ENCODE measurements at places on chromosomes 2 and 18.

GRCh38 chr2:68475110-68475509, 7.7 kb downstream of the APLF start:
- no peak for DNase-seq

- DNase-seq = no peak
Observed at GRCh38 chr2:126809340-126809739, 89.3 kb upstream of the TEX51 start.

GRCh38 chr2:205715831-205716525, 33.7 kb downstream of the NRP2 start:
- no peak for DNase-seq

GRCh38 chr2:219433666-219434467, 776 bp upstream of the SPEG start:
- no peak for DNase-seq

- peak; percentile 24 for DNase-seq
Observed at GRCh38 chr2:102449370-102449974, 23.6 kb upstream of the SLC9A4 start.

DNA sequence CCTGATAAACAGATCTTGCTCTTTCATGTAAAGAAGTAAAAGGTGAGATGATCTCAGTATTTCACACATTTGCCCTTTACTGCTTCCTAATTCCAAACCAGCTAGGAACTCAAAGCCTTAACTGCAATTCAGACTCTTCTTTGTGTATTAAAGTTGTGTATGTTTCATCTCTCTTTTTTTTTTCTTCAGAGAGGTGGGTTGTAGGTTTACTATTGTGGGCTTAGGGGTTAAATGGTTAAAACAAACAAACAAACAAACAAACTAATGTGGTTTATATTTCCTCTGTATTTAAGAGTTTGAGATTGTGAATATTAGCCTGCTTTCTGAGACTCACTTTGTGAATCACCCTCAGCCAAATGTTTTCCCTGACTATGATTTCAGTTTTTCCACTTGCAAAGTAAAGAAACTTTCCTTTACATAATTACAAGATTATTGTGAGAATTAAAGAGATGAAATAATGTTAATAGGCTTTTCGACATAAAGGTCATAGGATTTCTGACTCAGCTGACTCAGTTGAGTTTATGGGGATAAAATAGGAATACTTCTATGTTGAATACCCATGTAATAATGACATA, 2.8 kb downstream of the GULP1 start:
- DNase-seq = no peak

DNA sequence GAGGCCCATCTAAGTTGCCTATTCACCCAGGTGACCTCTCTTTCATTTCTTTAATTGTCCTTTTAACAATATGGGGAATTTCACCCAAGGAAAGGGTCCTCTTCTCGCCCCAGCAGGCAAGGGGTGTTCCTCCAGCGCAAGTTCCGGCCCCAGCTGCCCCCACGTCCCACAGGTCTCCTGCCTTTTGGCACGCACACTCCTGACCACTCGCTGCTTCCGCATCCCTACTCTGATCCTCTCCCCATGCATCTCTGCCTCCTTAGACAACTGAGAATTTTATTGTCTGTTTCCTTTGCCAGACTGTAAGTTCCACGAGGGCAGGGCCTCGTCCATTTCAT, 684 bp upstream of the ARPC2 start:
- DNase-seq = no peak

- no peak for DNase-seq
Observed at GRCh38 chr2:151067658-151068369, 193.8 kb downstream of the RBM43 start.

- DNase-seq = no peak
Observed at GRCh38 chr2:26608557-26608956, 32.6 kb downstream of the CIB4 start.

GRCh38 chr2:51299370-51299769, 267.4 kb upstream of the NRXN1 start:
- no peak for DNase-seq

GRCh38 chr2:5548991-5549715, 143.0 kb upstream of the SOX11 start:
- no peak for DNase-seq

GRCh38 chr2:145351864-145352425, 832.0 kb upstream of the ZEB2 start:
- DNase-seq = no peak

DNA sequence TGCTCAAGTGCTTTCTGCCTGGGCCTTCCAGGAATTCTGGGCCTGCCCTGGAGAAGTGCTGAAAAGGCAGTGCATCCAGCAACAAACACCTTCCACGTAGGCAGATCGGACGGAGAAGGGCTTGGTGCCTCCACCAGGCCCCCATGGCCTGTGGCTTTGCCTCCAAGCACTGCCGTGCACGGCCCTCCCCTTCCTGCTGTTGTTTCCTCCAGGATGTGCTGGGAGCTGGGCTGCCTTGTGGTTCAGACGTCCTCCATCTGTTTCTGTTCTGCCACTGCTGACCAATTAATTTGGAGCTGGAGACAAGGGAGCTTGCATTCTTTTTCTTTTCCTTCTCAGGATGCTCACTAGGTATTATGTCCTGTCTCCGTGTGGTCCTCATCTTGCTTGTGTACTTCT, 197.0 kb downstream of the HRH4 start:
- no peak for DNase-seq

DNA sequence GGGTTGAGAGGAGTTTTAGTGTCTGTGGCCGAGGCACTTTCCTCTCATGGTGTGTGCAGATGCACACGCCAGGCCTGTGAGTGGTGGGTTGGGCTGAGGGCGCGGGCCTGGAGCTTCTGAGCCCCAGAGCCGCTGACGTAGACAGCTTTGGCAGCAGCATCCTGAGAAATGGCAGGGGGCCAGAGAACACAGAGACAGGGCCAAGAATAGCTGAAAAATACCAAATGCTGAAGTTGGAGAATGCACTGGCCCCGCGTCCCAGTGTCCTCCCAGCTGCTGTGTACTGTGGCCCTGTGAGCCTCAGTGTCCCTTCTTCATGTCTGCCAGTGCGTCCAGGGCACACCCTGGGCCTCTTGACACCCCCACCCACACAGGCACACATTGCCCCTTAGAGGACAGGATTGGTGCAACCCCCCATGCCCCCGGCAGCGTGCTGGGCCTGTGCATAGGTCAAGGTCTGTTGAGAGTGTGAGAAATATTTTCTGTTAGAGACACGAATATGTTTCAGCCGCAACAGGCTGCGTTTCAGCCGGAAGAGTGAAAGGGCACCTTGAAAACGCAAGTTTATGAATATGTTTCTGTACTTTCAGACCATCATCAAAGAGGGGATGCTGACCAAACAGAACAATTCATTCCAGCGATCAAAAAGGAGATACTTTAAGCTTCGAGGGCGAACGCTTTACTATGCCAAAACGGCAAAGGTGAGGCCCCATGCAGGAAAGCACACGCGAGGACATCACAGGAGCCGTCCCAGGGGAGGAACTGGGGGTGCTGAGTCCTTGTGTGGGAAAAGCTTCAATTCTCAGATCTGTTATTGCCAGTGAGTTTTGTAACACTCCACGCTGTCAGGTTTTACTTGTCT, 33.6 kb downstream of the DGKD start:
- no peak for DNase-seq

DNA sequence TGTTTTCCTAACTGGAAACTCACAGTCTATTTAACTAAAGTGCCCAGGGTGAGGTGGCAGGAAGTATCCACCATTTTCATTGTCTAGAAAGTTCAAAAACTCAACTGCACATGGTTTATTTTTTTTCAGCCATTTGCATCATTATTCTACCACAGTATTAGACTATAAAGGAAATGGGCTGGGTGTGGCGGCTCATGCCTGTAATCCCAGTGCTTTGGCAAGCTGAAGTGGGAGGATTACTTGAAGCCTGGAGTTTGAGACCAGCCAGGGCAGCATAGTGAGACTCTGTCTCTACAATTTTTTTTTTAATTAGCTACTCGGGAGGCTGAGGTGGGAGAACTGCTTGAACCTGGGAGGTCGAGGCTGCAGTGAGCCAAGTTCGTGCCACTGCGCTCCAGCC, 213.8 kb downstream of the MYO3B start:
- DNase-seq = no peak

DNA sequence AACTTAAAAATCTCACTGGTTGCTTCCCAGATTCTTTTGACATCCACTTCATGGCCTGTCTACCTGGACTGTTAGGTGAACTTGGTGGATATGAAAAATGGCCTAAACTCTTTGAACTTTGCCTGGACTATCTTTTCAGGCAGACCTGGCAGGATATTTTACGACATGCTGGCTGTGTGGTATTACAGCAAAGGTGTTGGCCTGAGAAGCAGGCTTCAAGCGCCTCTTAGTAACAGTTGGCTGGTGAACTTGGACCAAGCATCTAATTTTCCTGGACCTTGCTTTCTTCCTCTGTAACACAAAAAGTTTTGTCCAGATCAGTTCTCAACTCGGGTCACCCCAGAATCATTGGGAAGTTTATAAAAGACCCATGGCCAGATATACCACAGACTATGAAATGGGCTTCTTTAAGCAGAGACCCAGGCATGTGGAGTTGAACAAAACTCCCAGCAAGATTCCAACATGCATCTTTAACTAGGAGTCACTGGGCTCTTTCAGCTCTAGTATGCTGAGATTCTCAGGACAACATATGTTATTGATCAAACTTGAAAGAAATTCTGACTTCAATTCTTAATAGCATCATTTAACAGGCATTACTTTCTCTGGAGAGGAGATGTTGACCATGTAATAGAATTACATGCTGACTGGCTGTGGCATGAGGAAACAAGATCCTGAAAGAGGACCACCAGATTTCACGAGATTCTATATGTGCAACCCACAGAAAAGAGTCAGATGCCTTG, 4.4 kb downstream of the LYPD1 start:
- no peak for DNase-seq

GRCh38 chr2:53104263-53104662, 663.3 kb upstream of the CHAC2 start:
- DNase-seq = no peak

GRCh38 chr2:30862054-30862651, 54.9 kb upstream of the CAPN13 start:
- peak; percentile 3 for DNase-seq

DNA sequence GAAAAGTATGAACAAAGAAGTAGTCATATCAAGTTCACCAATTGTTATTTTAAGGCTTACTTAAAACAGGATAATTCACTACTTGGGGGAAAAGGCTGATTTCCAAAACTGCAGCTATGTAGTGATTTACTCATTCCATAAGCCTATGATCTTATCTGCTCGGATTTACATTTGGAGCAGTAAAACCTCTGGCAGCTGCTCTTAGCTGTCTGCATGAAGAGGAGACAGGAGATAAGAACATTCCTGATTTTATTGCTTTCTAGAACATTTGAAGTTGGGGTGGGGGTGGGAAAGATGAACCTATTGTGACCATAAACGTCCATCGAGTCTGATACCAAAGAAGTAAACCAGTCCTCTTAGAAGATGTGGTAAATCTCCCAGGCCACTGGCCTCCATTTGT, 120.9 kb downstream of the MMADHC start:
- DNase-seq = no peak

DNA sequence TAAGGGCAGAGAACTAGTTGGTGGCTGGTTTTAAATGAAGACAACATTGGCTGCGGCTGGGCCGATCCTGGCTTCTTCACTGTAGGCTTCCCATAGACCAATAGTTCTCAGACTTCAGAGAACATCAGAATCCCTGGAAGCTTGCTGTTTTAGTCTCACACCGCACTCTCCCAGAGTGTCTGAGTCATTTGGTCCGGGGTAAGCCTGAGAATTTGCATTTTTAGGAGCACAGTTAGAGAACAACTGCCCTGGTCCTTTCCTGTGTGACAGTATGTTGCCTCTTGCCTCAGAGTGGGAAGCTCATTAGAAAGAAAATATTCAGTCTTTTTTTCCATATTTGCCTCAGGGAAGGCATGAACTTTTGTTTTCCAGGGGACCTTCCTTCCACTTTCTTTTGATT, 137.1 kb upstream of the GAREM1 start:
- DNase-seq = no peak

GRCh38 chr2:5749347-5749746, 57.2 kb downstream of the SOX11 start:
- DNase-seq = no peak

DNA sequence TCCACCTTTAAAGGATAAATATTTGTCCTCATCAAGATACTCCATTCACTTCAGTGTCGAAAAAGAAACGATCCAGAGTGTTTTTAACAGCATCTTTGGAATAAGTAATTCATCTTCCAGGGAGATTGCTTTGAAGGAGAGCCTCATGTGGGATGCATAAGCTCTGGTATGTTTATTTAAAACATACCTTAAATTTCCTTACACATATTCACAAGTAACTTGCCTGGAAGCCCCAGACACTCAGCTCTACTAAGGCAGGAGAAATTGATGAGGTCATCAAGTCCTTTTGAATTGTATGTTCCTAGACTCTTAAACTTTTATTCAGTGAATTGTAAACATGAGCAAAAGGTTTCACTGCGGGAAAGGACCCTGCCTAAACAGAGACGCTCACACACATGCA, 103.0 kb downstream of the CDK15 start:
- no peak for DNase-seq

GRCh38 chr2:185035906-185036305, 437.6 kb downstream of the ZNF804A start:
- no peak for DNase-seq

DNA sequence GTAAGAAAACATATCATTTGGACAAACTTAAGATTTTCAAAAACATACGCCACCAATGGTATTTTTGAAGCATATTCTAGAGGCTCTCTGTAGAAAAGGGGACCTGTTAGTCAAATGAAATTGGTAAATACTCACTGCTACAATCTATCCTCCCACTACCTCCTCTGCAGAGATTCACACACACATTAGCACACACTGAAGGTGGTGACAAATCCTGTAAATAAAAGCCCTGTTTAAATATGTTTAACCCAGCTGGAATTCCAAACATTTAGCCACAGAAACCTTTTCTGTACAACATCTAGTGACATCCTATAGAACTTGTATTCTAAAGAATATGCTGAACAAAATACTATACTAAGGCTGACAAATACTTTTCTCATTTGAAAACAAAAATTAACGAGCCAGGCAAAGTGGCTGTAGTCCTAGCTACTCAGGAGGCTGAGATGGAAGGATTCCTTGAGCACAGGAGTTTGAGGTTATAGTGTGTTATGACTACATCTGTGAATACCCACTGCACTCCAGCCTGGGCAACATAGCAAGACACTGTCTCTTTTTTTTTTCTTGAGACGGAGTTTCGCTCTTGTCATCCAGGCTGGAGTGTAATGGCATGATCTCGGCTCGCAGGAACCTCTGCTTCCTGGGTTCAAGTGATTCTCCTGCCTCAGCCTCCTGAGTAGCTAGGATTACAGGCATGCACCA, 25.9 kb downstream of the ALS2 start:
- DNase-seq = no peak

GRCh38 chr2:3647246-3647645, 10.8 kb upstream of the ALLC start:
- no peak for DNase-seq

GRCh38 chr2:234753701-234754100, 198.1 kb upstream of the SH3BP4 start:
- no peak for DNase-seq

GRCh38 chr2:235601960-235602704, 108.3 kb downstream of the AGAP1 start:
- DNase-seq = no peak

- no peak for DNase-seq
Observed at GRCh38 chr2:10022041-10022421, 21.3 kb upstream of the KLF11 start.
